Stomach (tissue), 19 donors: ENCODE measurements at places on chromosomes 7 and 10. TPM values are rescaled to one million over a fixed set of nuclear protein-coding genes. Genes with fewer than 3 reads are reported as not detected.

EVX1 gene
- not detected for total RNA-seq

DNA sequence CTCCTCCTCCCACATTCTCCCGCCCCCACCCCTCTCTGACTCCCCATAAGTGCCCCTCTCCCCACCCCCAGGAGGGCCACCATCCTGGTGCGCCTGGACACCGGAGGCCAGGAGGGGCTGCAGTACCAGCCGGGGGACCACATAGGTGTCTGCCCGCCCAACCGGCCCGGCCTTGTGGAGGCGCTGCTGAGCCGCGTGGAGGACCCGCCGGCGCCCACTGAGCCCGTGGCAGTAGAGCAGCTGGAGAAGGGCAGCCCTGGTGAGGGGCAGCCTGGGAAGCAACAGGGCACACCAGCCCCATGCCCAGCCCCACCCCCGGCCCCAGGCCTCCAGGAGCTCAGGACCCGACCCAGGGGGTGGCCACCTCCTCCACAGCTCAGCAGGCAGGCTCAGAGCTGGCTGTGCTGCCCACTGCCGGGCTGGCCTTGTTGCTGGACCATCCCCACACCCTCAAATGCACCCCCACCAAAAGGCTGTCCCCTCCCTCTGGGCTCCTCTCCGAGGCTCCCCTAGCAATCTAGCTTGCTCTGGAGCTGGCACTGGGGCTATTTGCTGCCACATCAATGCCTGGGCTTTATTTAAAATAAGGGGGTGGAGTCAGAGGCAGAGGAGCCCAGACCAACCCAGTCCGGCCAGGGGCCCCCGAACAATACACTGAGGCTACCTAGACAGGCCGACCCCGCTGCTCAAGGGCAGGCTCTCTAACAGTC lies 14.8 kb downstream of the ATG9B start:
- H3K27me3 ChIP-seq: peaks cover 21% of the 10 kb centered on the region
- no peak for DNase-seq
- H3K36me3 ChIP-seq: no peaks in the 10 kb centered on the region
- H3K4me1 ChIP-seq: peaks cover 14% of the 10 kb centered on the region
- no peak overlapping the region for H3K4me3 ChIP-seq

- no peaks in the 10 kb centered on the region for H3K36me3 ChIP-seq
- H3K4me3 ChIP-seq: no peak overlapping the region
- DNase-seq: no peak
- H3K27me3 ChIP-seq: no peaks in the 10 kb centered on the region
- H3K27ac ChIP-seq: no peak overlapping the region
- peaks cover 42% of the 10 kb centered on the region for H3K4me1 ChIP-seq
Measured at GRCh38 chr7:148723166-148723559, 24.5 kb downstream of the CUL1 start.

- H3K27me3 ChIP-seq: no peaks in the 10 kb centered on the region
- peaks cover 7% of the 10 kb centered on the region for H3K4me1 ChIP-seq
- H3K36me3 ChIP-seq: no peaks in the 10 kb centered on the region
- no peak for DNase-seq
- H3K27ac ChIP-seq: peak overlapping the region; percentile 29
Measured at GRCh38 chr10:44043646-44044375, 341.1 kb downstream of the CXCL12 start.
